ENCODE measurements at places on chromosomes 5 and 9.
A peak's percentile ranks its signal among the peaks of the same experiment; 100 is the strongest.

- DNase-seq = no peak
Measured at GRCh38 chr5:108636135-108636853, 111.4 kb upstream of the FER start.

DNA sequence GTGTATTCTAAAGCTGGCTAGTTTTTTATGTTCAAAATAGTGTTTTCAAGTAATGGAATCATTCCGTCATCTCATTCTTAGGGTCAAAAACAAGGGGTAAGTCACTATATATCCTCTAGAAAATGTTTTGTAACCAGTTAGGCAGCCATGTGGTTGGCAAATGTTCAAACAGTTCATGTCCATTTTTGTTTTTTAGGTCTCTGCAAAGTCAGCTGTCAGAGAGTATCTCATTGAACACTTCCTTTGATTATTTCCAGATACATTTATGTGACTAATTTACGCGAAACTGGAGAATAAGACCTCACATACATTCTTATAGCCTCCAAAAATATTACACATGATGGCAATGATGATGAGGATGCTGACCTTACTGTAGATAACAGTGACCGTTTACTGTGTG lies 50.4 kb downstream of the TRIO start:
- no peak for DNase-seq

DNA sequence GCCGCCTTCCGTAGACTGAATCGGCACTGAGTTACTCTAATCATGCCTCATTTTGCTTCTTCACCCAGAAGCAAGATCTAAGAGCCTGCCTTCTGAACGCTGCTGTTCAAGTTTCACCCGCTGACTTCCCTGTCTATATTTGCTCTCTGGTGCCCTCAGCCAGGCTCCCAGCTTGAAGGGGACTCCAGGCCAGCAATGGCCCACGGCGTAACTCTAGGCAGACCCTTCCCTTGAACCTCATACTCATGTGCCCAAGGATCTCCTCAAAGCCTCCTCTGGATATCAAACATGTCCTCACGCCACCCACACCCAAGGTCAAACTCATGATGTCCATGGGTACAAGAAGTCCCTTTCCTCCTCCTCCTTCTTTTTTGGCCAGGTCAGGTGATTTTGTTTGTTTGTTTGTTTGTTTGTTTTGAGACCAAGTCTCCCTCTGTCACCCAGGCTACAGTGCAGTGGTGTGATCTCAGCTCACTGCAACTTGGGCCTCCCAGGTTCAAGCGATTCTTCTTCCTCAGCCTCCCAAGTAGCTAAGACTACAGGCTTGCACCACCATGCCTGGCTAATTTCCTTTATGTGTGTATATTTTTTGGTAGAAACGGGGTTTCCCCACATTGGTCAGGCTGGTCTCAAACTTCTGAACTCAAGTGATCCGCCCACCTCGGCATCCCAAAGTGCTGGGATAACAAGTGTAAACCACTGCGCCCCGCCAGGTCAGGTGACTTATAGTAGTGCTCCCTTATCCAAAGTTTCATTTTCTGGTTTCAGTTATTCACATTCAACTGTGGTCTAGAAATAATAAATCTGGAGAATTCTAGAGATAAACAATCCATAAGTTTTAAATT lies 239.0 kb downstream of the SYK start:
- DNase-seq = no peak

GRCh38 chr9:128553728-128554127 lies 1.3 kb downstream of the SPTAN1 start:
- DNase-seq = no peak

- DNase-seq = no peak
Measured at GRCh38 chr9:112125951-112126388, 49.1 kb downstream of the SUSD1 start.

GRCh38 chr5:2748179-2748860 lies 3.2 kb downstream of the IRX2 start:
- no peak for DNase-seq

GRCh38 chr9:97557606-97558095 lies 56.2 kb downstream of the TMOD1 start:
- peak; percentile 76 for DNase-seq

DNA sequence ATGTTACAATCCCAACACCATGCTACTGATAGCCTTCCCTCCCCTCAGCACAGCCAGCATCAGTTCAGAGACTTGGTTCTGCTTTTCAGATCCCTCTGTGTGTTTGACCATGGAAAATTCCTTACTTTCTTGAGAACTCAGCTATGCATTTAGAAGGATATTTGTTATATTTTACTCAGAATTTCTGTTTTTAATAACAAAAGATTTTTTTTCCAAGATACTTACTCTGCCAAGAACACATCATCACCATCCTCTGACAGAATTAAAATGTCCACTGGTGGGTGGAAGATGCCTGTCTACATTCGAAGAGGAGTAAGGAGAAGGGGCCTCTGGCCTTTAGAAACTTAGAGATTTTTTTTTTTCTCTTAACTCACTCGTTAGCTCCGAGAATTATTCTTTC lies 56.1 kb upstream of the CKMT2 start:
- DNase-seq = no peak
